ENCODE measurements at places on chromosomes 7 and 10.
A peak's percentile ranks its signal among the peaks of the same experiment; 100 is the strongest.

GRCh38 chr7:152522571-152523067 is 86.8 kb upstream of the KMT2C start:
- no peak for DNase-seq

- no peak for DNase-seq
Observed at GRCh38 chr10:3811291-3811870, 26.4 kb upstream of the KLF6 start.

DNA sequence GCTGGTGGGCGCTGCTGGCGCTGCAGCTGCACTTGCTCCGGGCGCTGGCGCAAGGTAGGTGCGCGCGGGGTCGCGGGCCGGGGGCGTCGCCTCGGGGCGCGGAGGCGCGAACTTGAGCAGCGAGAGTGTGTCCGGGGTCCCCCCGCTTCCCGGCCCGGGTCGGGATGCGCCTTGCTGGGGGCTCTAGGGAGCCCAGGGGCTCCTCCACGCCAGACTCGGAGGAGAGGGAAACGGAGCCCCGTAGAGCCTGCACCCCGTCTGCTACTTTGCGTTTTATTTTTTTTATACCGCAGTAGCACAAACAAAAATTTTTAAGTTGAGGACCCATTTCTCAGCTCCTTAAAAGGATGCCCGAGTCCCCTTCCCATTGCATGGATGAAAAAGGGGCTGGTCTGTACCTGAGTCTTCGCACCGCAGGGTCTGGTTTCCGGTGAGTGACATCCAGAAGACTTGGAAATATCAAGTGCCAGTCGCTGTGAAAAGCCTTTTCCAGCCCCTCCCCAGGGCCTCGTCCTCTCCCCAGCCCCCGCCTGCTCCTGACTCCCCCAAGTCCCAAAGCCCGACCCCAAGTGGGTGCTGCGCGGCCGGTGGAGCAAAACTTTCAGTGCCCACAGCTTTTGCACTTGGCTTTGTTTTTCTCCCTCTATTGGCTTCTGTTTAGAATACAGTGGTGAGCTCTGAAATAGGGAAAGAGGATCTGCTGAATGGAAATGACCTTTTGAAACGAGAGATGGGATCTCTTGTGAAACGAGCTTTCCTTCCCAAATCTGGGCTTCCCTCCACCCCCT is 973 bp downstream of the SDK1 start:
- DNase-seq = peak; percentile 34

DNA sequence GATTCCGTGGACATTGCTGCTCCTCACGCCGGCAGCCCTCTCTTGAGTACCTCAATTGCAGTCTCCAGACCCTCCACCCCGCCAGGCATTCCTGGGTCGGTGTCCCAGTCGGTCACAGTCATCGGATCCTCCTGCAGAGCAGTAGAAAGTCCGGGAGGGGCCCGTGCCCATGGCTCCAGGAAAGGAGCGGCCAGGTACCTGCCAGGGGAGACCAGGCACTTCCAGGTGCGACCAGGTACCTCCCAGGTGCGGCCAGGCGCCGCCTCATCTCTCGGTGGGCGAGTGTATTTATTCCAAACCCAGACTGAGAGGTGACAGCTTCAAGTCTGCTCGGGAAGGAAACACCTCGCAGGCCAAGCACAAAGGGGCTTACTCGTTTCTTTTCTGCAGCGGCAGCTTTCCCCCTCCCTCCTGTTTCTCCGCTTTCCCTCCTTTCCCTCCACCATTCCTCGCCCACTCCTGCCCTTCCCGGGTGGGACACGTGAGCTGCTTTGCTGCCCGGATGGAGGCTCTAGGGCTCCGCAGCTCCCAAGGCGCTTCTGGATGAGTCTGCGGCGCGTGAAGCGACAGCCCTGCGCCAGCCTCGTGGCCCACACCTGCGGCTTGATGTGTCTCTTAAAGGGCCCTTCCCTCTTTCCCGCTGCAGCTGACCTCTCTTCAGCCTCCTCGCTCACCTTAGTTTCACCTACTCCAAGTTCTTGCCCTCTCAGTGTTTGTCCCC is 39.4 kb upstream of the AGK start:
- DNase-seq = no peak

DNA sequence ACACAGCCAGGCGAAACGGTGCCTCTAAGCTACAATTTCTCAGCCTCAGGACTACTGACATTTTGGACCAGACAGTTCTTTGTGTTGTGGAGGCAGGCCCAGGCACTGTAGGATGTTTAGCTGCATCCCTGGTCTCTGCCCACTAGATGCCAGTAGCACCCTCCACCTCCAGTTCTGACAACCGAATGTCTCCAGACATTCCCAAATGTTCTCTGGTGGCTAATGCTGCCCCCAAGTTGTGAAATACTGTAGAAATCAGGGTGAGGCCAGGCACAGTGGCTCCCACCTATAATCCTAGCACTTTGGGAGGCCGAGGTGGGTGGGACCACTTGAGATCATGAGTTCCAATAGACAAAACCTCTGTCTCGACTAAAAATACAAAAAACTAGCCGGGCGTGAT is 18.2 kb downstream of the HNRNPF start:
- DNase-seq = peak; percentile 15

- no peak for DNase-seq
Observed at GRCh38 chr10:71998840-71999194, 34.6 kb downstream of the CHST3 start.

DNA sequence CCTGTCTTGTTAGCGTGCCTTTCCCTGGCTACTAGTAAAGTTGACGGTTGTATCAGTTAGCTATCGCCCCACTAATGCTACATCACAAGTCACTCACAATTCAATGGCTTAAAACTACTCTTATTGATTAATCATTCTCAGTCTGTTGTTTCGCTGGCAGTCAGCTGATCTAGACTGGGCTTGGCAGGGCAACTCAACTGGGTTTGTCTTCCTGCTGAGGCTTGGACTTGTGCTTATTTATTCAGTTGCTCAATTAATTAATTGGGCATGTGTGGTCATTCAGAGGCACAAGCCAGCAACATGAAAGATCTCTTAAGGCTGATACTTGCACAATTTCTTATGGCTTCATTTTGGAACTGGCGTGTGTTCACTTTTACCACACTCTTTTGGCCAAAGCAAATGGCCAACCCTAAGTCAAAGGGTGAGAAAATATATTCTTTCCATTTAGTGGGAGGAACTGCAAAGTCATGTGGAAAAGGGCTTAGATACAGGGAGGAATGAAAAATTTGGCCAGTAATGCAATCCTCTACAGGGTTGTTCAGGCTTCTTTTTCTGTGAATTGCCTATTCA is 333.5 kb downstream of the GPR37 start:
- DNase-seq = no peak

DNA sequence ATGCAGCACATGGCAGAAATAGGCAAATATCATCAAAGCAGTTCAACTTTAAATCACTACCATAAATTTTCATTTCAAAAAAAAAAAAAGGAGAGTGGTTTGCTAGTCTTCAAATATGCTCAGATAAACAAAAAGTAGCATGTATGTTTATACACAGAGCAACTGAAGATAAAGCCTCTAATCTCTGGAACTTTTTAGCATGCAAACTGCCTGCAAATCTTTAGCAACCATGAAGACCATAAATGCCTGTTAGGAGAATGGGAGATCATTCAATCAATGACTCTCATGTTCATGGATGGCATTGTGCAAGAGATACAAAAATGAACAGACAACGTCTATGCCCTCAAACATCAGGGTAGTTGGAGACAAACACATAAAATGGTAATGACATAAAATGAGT is 57.3 kb downstream of the ORC5 start:
- no peak for DNase-seq

- no peak for DNase-seq
Observed at GRCh38 chr7:44693641-44694313, 54.9 kb upstream of the ZMIZ2 start.

- no peak for DNase-seq
Observed at GRCh38 chr10:61682323-61682722, 19.6 kb downstream of the CABCOCO1 start.

GRCh38 chr7:94996369-94996768 is 89.0 kb downstream of the PPP1R9A start:
- no peak for DNase-seq

DNA sequence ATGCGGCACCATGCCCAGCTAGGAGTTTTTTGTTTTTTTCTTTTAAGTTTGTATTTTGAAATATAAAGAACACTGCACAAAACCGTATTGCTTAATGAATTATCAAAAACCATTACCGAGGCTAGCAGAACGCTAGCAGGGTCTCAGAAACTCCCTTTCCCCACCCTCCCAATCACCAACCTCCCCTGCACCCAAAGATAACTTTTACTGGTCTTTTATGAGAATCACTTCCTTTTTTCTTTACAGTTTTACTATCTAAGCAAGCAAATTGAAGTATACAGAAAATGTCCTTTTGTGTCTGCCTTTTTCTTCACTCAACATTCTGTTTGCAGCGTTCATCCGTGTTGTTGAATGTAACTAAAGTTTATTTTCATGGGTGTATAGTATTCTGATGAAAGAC is 13.4 kb downstream of the HIP1 start:
- DNase-seq = no peak

- no peak for DNase-seq
Observed at GRCh38 chr10:69801434-69802315, at the start of gene COL13A1. Gene COL13A1 (plus strand): TSS chr10:69801906. CDS start chr10:69802424, 518 bp downstream.
